ENCODE measurements at places on chromosomes 13 and 19.

GRCh38 chr13:90884066-90884465 is 463.4 kb upstream of the MIR17HG start:
- DNase-seq = no peak

GRCh38 chr19:1987197-1988187 is 28.0 kb downstream of the BTBD2 start:
- DNase-seq = no peak

DNA sequence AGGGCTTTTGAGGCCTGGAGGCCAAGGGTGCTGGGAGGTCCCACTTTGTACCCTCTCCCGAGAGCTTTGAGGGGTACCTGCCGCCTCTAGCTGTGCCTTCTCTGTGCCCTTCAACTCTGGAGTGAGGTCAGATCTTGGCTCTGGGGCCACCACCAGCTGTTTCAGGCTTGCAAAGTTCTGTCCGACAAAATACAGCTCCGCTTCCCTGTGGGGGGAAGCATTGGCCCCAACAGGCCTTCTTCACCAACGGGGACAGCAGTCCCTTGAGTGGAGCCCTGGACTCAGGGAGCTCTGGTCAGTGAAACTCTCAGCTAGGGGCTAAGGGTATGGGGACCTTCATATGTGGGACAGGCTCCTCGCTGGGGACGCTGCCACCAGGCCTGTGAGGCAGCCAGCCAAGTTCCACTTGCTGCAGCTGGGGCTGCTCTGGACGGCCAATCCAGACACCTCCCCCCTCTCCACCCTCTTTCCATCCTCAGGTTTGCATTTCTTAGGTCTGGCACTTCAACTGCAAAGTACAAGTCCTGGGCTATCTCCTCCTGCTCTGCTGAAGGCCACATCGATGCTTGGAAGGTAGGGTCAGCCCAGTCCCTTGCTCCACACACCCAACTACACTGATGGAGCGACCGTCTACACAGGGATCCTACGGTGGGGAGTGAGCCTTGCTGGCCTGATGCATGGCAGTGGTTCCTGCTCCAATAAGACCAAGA is 46.8 kb downstream of the C13orf46 start:
- no peak for DNase-seq

GRCh38 chr13:40963927-40964326 is 55.2 kb downstream of the ELF1 start:
- no peak for DNase-seq

DNA sequence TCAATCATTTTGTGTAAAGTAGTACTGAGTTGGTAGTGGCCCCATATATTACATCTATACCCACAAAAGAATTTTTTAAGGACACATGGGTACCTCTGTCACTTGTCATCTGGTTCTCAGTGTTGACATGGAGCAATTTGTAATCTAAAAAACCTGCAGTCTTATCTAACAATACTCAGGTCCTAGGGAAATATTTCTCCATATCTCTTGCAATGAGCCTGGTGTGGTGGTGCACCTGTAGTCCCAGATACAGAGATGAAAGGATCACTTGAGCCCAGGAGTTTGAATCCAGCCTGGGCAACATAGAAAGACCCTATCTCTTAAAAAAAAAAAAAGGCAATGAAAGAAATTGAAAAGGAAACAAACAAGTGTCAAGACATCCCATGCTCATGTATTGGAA is 70.7 kb upstream of the ZNF30 start:
- DNase-seq = no peak

All from AG04449 (cell line).